ENCODE measurements at places on chromosomes 2 and 18. TPM values are rescaled to one million over a fixed set of nuclear protein-coding genes. Genes with fewer than 3 reads are reported as not detected.

DNA sequence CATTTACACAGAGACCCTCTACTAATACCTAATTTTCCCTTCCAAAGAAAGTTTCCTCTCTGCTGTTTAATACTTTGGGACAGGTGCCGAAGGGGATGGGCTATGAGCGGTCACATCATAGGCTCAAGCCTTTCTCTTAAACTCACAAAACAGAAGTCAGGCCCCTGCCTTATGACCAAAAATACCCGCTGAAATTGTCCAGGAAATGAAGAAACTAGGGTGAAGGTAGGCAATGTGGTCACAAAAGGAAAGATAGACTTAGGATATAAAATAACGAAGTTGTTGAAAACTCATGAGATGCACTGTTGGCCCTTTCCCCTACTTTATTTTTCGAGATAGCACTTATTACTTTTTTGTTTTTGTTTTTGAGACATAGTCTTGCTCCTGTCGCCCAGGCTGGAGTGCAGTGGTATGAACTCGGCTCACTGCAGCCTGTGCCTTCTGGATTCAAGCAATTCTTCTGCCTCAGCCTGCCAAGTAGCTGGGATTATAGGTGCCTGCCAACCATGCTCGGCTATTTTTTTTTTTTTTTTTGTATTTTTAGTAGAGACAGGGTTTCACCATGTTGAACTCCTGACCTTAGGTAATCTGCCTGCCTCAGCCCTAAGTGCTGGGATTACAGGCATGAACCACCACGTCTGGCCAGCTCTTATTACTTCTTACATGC lies 16.3 kb downstream of the SLC8A1 start:
- DNase-seq: no peak
- no peaks in the 10 kb centered on the region for H3K27me3 ChIP-seq
- no peaks in the 10 kb centered on the region for H3K4me1 ChIP-seq
- no peak overlapping the region for H3K4me3 ChIP-seq

GRCh38 chr2:216315802-216316603 lies 56.3 kb downstream of the MARCHF4 start:
- peak overlapping the region; percentile 58 for H3K27ac ChIP-seq
- H3K27me3 ChIP-seq: peaks cover 4% of the 10 kb centered on the region
- DNase-seq: no peak
- H3K4me3 ChIP-seq: no peak overlapping the region

TEX44 gene
- total RNA-seq: not detected

CCDC121 gene
- total RNA-seq: 4.7 TPM

CHRNA1 gene
- 0.41 TPM for total RNA-seq

ERFE gene
- 0.41 TPM for total RNA-seq

ABCG5 gene
- not detected for total RNA-seq

SERPINB2 gene
- total RNA-seq: not detected

DNA sequence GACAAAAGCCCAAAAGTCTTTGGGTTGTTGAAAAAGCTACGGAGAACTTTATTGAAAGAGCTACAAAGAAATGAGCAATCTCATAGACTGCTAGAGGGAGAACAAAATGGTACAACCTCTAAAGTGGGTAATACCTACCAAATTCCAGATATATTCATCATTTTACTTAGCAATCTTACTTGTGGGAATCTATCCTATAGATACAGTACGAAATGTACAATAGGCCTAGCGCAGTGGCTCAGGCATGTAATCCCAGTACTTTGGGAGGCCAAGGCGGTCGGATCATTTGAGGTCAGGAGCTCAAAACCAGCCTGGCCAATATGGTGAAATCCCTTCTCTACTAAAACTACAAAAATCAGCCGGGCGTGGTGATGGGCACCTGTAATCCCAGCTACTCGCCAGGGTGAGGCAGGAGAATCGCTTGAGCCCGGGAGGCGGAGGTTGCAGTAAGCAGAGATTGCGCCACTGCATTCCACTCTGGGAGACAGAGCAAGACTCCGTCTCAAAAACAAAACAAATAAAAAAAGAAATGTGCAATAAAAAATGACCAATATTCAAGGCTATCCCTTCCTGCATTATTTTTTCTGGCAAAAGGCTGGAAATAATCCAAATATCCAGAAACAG lies 10.1 kb downstream of the EXOC6B start:
- H3K4me3 ChIP-seq: no peak overlapping the region
- peaks cover 3% of the 10 kb centered on the region for H3K27me3 ChIP-seq
- H3K4me1 ChIP-seq: peaks cover 16% of the 10 kb centered on the region
- DNase-seq: peak; percentile 34
- H3K36me3 ChIP-seq: no peaks in the 10 kb centered on the region
- no peak overlapping the region for H3K27ac ChIP-seq

DNA sequence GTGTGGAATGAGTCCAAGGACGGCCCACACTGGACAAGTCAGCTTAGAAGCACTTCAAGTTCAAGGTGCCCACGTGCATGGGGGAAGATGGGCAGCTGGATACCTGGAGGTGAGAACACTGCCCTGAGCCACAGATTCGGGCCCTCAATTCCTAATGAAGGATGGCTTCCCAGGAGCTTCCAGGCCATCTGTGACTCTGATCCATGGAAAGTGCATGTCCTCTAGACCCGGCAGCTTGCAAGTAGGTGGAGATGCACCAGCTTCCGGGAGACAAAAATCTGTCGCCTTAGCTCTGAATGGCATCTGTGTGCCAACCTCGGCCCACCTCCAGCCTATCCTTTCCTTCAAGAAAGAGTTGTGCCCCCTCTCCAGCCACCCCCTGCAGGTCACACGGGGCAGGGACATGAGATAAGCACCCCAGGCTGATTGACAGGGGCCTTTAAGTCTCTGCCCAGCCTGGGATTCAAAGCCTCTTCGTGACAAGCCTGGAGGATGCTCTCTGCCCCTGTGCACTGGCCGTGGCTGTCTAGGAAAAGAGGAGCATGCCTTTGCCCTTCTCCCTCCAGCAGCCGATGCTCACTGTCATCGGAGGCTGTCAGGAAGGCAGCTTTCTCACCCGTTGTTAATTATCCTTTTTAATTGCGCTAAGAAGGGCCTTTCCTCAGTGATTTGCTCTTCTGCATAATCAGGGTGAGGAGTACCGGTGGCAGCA lies 65.5 kb downstream of the BIN1 start:
- peaks cover under 1% of the 10 kb centered on the region for H3K36me3 ChIP-seq
- no peak for DNase-seq
- H3K27me3 ChIP-seq: peaks cover 7% of the 10 kb centered on the region
- H3K27ac ChIP-seq: no peak overlapping the region
- no peak overlapping the region for H3K4me3 ChIP-seq
